ENCODE measurements at places on chromosomes 7 and 10.

GRCh38 chr10:13769946-13770345, 183.2 kb downstream of the PRPF18 start:
- no peak for DNase-seq

GRCh38 chr10:13820964-13821337, 234.2 kb downstream of the PRPF18 start:
- DNase-seq: no peak

- no peak for DNase-seq
Measured at GRCh38 chr7:150799741-150800580, at the start of gene TMEM176B. TSS of gene TMEM176B (minus strand) at chr7:150800364. CDS start at chr7:150796569, 3,795 bp downstream.

DNA sequence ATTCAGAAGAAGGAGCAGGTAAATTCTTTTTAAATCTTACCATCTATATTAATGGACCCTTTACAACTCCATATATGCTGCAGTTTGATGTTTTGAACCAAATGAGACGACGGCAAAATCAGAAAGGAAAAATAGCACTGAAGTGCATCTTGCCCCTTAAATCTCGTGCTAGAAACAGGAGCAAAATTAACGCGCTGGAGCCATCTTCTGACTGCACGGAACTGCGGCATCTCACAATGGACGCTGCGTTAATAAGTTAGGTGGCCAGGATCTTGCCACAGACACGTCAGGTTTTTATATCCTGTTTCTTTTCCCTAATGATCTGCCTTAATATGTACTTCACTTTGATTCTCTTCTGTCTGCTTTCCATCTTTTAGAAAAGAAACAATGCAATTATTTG, 354.5 kb downstream of the TFEC start:
- no peak for DNase-seq

GRCh38 chr10:88110355-88110754, 246.9 kb downstream of the PTEN start:
- no peak for DNase-seq

Measured in GM10248 (cell line).